Umbilical cord (tissue), 2 donors: ENCODE measurements at places on chromosomes 1 and 21. TPM values are rescaled to one million over a fixed set of nuclear protein-coding genes. Genes with fewer than 3 reads are reported as not detected.

DNA sequence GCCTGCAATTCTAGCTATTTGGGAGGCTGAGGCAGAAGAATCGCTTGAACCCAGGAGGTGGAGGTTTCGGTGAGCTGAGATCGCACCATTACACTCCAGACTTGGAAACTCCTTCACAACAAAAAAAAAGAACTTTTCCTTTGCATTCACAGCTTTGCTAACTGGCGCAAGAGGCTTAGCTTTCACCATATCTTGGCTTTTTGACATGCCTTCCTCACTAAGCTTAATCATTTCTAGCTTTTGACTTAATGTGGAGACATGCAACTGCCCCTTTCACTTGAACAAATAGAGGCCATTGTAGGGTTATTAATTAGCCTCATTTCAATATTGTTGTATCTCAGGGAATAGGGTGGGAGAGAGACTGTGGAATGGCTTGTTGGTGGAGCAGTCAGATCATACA, 8.7 kb downstream of the KPNA6 start:
- DNase-seq: no peak

- no peak for DNase-seq
Observed at GRCh38 chr21:31136891-31137290, 98.6 kb upstream of the KRTAP19-8 start.

DNA sequence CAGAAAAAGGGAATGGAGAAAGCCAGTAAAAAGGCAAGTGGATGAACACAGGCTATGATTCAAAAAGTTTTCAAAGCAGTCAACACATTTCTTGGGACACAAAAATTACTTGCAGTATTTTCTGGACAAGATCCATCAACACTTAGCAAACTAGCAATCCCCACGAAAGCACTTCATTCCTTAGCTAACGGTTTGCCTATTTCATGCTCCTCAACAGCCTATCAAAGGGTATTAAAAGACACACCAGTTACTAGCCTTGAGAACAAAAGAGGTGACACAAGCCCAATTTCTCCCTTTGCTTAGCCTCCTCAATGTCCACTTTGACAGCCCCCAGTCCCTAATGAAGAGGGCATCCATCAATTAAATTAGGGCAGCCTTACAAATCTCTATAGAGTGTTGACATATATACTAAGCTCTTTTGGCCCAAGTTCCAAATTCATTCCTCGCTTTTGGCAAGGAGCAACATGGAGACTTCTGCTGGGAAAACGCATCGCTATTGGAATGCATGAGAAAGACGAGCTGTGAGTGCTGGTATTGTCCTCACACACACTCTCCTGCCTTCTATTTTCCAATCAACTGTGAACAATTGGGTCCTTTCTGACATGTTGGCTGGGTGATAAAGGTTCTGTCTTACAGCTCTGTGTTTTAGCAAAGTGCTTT, 180.0 kb downstream of the TNR start:
- DNase-seq: peak; percentile 35

DNA sequence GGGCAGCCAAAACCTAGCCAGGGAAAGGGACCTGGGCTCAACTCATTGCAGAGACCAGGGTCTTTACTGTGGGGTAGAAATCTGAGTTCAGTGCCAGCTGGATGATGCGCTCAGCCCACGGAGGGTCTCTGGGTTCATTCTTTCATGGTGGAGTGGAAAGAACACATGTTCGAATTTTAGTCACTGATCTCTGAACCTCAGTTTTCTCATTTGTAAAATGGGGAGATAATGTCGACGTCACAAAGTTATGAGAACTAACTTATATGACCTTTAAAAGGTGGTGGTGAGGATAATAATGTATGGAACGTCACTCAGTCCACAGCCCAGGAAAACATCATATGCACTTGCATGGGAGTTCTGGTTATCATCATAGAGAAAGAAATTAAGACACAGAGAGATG, 1.2 kb upstream of the TAL1 start:
- no peak for DNase-seq

Gene KRTAP21-1
- total RNA-seq: not detected

GRCh38 chr1:5110508-5110907, 456.1 kb downstream of the AJAP1 start:
- DNase-seq: no peak

DNA sequence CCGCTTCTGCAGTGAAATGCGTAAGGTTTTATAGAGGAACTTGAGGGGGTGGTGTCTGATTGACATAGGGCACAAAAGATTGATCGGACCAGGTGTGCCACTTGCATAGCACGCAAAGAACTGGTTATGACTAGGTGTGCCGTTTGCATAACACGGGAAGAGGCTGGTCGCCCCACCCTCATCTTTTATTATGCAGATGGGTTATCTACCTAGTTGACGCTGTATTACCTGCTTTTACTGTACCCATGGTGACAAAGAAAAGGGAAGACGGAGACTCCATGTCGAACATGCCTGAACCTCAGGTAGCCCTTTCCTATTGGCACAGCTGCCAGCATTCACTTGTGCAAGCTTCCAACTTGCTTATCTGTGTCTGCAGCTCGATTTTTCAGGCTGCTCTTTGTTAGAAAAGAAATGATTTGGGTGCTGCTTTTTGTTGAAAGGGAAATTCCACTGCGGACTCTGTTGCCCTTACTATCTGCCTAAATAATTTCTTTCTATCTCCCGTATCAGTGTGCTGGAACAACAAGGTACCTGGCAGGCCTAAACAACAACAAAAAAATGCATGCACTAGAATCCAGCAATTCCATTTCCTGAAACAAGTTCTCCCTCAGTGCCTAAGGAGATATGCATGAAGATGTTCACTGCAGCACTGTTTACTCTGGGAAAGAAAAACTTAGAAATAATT, 194.4 kb upstream of the KAZN start:
- no peak for DNase-seq

Gene IGSF9
- 3.4 TPM for total RNA-seq

DNA sequence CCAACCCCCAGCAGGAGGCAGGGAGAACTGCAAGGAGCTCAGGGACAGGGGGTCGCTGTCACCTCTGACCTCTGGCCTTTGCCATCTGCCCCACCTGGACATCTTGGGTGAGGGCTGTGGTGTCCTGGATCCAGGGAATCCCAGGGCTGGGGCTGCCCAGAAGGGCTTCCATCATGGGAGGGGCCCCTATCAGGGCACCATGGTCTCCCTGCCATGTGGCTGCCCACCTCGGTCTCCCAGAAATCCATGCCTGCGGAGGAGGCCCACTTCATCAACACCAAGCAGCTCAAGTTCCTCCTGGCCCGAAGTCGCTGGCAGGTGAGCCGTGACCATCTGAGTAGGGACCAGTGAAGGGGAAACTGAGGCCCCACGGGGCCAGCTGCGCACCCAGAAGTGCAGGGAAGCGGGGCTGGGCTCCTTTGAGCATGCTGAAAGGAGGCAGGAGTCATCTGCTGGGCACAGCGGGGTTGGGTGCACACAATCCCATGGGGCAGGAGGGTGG, 36.1 kb downstream of the TRIM11 start:
- DNase-seq: no peak
